ENCODE measurements at places on chromosomes 3 and 15.

GRCh38 chr15:98835876-98836275, 171.7 kb downstream of the PGPEP1L start:
- DNase-seq = no peak

- no peak for DNase-seq
These were observed 30.7 kb upstream of the CCDC54 start for GRCh38 chr3:107346564-107346963.

- no peak for DNase-seq
These were observed 9.6 kb downstream of the CCNDBP1 start for GRCh38 chr15:43194795-43195194.

DNA sequence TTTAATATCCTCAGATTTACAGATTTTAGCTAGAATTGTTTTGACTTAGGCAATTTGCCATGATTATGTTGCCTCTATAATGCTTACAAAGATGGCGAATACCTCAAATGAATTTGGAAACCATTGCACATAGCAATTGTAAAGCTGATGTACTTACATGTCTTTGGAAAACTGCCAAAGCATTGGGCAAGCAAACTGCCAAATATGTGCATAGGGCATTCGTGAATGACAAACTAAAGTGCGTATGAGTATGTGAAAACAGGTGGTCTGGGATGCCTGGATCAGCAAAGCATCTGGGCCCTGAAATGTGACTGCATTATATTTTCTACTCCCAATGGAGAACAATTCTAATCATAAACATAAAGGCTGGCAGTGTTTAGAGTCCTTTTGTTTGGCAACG, 445.3 kb upstream of the ROBO1 start:
- DNase-seq = peak; percentile 69

DNA sequence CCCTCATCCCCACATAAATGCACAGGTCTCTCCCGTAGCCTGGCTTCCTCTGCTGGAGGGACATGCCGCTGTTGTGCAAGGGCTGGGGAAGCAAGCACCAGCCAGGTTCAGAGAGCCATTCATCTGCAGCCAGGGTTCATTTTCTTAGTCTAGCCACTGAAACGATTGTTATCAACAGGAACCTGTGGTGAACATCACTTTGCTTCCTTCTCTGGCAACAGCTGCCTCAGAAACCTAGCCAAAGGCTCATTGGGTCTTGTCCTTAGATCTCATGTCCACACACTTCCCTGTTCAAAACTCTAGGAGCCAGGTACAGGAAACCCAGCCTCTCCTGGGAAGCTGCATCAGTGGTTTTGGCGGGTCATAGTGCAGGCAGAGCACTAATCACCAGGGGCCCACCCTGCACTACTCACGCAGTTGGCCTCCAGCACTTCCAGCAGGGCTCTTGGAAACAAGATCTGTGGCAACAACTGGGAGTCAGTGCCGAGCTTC, 47.0 kb downstream of the OXNAD1 start:
- no peak for DNase-seq

DNA sequence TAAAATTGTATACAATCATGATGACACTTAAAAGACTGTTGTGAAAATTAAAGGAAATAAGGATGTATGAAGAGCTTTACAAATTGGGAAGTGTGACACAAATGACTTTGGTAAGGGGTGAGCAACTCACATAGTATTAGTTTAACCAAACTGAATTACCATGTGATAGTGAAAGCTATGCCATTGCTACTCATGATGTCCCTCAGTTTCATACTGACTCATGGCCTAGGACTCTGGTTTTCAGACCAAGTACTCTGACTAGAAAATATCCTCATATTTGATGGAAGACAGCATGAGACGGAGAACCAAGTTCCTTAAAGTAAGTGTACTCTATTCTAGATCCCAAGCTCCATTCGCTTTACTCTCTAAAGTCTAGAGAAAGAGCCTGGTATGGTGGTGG, 203.2 kb upstream of the ICE2 start:
- peak; percentile 29 for DNase-seq

DNA sequence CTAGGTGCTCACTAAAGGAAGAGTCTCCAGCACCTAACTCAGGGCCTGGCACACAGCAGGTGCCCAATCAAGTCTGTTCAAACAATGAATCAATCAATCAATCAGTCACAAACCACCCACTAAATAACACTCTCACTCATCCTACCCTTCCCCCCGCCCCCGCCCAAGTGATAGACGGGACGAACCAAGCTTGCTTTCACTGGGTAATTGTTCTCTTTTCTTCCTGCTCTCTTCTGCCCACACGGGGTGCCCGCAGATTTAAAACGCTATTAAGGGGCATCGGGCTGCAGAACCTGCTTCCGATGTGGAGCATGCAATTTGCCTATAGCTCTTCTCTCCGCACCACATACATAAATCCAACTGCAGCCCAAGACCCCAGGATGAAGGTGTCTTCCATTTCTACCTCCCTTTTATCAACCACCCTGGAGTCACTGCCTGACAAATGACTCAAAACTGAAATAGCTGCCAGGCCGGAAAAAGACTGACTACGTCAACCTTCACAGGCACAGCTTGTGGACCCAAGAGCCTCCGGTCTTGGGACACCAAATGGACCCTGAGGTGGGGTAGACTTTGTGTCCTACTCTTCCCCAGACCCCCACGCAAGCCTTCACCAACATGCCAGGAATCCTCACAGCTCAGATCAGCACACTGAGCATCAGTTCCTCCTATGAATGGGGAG, 1.7 kb downstream of the KLHL25 start:
- DNase-seq = no peak

GRCh38 chr3:16940769-16941700, 56.3 kb downstream of the PLCL2 start:
- no peak for DNase-seq

GRCh38 chr3:188583341-188584161, 429.6 kb downstream of the LPP start:
- no peak for DNase-seq

DNA sequence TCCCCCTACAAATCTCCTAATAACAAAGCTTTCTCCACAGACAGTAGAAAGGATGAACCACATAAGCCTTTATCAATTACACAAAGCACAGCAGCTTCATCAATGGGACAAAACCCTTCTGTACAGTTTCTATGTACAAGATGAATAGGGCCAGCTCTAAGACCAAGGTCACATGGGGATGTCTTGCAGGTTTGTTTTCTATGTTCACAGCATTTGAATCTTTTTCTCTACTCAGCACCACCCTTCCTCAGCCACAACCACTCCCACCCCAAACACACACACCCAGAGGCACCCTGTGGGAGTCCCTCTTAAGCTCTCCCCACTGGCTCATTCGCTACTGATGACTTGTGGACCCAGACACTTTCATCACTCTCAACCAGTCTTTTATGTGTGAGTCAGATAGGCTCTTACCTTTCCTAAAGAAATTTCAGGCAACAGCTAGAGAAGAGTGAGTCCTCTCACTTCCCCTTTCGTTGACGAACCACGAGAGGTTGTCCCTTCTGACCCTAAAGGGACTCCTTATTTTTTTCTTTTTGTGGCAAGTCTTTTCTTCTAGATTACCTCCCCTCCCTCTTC, 57.9 kb downstream of the ARHGAP31 start:
- DNase-seq = no peak

- peak; percentile 81 for DNase-seq
These were observed at the start of gene PML for GRCh38 chr15:73994413-73994883. PML (plus strand) TSS chr15:73994716; CDS start chr15:73994813, 97 bp downstream.

DNA sequence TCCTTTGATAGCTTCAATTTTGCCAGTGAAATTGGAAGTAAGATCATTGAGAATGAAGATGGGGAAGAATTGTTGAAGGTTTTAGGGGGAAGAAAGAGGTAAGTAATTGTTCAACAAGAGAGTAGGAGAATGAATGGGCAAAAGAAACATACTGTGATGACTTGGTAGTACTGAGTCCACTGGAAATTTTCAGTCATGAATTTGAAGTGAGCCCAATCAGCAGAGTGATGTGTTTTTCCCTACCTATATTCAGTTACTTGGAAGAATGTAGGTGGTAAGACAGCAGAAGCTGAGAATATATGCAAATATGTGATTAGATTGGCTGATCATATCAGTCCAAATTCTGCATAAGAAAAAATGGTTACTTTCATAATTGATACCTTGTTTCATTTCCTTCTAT, 569.6 kb downstream of the AGBL1 start:
- no peak for DNase-seq

- peak; percentile 75 for DNase-seq
These were observed 59.6 kb downstream of the MAGI1 start for GRCh38 chr3:65979162-65979561.

GRCh38 chr3:153087595-153088566, 74.1 kb upstream of the RAP2B start:
- DNase-seq = peak; percentile 71

GRCh38 chr3:44950275-44950734, 25.7 kb downstream of the ZDHHC3 start:
- no peak for DNase-seq

GRCh38 chr15:93587059-93587521, 498.1 kb upstream of the RGMA start:
- DNase-seq = no peak

GRCh38 chr3:157128771-157129681, 30.9 kb downstream of the CCNL1 start:
- DNase-seq = no peak

DNA sequence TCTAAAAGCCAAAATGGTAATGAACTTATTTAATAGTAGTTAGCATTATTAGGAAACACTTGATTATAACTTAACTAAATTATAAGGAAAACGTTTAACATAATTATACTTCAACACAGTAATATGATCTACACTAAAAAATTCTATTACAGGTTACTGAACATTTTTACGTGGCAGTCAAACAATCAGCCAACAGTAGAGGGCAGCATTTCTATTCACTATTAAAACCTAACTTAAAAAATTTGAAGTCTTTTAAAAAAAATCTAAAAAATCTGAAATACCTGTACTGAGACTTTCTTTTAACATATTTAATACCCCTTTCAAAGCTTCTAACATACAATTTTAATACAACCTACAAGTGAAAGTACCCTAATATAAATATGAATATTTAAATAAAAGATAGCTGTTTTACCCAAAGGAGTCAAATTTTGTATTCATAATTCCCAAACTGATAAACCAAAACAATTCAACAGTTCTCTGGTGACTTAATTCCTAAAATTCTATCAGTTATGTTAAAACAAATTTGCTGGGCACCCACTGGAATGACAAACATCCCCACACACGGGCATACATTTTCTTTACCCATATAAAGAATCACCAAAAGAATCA, 41.5 kb downstream of the DLG1 start:
- peak; percentile 4 for DNase-seq

GRCh38 chr3:68142441-68142840, 488.0 kb upstream of the SUCLG2 start:
- no peak for DNase-seq

- DNase-seq = no peak
These were observed 113.7 kb downstream of the ATG7 start for GRCh38 chr3:11385891-11386290.

- DNase-seq = peak; percentile 10
These were observed 29.2 kb downstream of the NEO1 start for GRCh38 chr15:73081321-73081958.

DNA sequence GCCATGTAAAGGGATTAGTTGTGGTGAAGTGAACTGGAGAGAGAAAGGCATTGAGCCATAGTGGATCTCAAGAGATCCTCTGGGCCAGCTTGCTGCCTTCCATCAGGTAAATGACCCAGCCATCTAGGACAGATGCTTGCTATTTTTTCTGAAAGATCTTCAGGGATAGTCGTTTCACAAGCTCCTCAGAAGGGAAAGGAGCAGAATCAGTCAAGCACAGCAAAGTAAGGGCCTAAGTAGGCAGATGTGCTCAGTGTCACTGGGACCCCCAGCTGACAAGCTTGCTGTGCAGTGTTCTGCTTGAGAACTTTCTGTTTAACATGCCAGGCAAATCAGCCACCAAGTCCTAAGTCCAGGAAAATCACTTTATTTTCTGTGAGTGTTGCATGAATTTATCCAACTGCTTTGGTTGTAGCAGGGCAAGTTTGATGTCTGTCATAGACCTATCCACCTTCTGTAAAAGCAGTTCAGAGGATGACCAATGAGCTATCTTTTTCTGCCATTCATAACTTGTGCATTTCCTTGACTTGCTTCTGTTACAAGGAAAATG, 319.8 kb downstream of the IL5RA start:
- no peak for DNase-seq

- no peak for DNase-seq
These were observed 23.6 kb upstream of the BCL2A1 start for GRCh38 chr15:79994615-79995014.

GRCh38 chr3:84442533-84442932, 516.3 kb upstream of the CADM2 start:
- DNase-seq = no peak

DNA sequence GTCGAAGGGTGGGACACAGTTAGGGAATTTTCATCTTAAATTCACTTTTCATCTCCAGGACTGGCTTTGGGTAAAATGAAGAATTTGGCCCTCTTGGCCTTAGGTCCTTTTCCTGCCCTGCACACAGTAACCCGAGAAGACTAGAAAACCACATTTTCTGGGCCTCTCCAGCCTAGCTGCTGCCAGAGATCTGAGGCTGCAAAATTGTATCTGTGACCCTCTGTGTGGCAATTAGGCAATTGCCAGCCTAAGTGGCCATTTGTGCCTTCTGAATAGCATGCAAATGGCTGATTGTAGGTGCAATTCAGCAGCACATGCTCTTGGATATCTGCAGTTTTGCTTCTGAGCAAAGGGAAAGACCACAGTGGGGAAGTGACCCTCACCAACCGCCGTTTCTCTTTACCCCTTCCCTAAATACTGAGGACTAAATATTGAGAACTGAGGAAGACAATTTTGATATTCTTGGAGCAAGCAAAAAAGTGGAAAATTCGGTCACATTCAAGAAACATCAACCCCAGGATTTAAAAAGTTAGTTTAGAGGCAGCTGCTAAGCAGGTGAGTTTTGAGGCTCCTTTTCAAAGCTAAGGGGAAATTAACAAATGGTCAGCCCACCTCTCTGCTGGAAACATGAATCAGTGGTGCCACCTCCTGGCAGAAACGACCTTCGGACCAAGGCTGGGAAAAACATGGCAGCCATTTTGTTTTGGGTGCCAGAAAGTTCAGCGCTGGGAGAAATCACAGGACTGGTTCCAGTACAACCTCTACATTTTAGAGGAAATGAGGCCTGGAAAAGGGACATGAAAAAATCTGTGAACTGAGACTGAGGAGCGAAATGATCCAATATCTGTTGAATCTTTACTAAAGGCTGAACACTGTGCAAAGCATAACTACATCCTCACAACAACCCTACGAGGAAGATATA, 56.6 kb upstream of the PRTG start:
- no peak for DNase-seq

- no peak for DNase-seq
These were observed 27.8 kb upstream of the ARHGEF3 start for GRCh38 chr3:56829533-56829932.

- no peak for DNase-seq
These were observed 22.3 kb downstream of the GMNC start for GRCh38 chr3:190840146-190840545.

- no peak for DNase-seq
These were observed 89.2 kb downstream of the RBPMS2 start for GRCh38 chr15:64686130-64686735.

GRCh38 chr3:21055015-21055414, 696.0 kb downstream of the ZNF385D start:
- DNase-seq = no peak

DNA sequence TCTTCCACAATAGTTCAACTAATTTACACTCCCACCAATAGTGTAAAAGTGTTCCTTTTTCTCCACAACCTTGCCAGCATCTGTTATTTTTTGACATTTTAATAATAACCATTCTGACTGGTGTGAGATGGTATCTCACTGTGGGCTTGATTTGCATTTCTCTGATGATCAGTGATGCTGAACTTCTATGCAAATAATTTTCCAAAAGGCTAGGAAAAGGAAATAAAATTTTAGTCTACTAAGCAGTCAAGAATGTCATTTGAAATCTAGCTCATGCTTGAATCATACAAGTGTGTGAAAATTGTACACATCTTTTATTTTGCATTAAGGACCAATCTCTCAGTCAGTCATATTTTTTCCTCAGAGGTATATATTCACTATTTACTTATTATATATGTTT, 101.7 kb upstream of the UBP1 start:
- no peak for DNase-seq
